Adrenal gland (tissue), 19 donors: ENCODE measurements at places on chromosomes 4 and X.

GRCh38 chr4:25624616-25625015 is 31.0 kb upstream of the SLC34A2 start:
- no peak for DNase-seq

- peak; percentile 23 for DNase-seq
Measured at GRCh38 chr4:14345356-14345775, 656.9 kb upstream of the CPEB2 start.

- no peak for DNase-seq
Measured at GRCh38 chr4:8593264-8594096, 915 bp downstream of the CPZ start.

DNA sequence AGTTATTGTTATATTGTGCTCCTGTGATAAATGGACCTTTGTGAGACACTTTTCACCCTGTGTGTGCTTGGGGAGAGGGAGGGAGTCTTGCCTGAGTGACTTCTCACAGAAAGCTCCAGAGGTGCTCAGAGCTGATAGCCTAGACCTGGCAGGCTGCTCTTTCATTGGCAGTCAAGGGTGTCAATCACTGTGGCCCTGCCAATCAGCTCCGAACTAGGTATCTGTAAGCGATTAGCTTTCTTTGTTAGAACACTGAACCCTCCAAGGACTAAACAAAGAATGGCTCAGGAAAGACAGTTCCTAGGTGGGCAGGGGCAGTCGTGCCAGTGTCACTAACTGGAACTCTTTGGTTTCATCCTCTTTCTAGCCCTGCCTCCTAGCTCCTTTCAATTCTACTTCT is 2.7 kb upstream of the NALF2 start:
- no peak for DNase-seq

- no peak for DNase-seq
Measured at GRCh38 chr4:145984563-145984962, 45.9 kb upstream of the ZNF827 start.

DNA sequence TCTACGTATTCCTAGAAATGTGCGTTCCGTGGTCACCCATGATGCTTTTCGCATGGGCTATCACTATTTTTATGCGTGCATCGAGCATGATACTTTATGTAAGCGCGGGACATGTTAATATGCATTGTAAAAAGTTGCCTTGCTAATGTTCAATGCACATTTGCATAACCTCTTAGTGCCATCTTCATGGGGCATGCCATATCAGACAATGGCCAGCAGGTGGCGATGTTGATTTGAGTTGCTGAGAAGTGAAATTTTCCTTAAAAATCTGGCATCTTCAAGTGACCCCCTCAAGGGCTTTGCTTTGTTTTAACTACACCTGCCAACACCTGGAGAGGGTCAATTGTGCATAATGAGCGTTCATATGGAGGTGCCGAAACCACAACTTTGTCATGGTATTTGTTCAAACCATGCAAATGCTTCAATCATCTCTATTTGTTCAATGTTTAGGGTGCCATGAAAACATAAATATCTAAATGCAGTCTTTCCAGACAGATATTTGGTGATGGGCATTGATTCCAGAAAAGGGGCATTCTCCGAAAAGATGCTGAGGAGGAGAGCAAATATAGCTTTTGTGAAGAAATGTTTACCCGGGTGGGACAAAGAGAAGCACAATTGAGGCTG is 833.9 kb upstream of the PRKX start:
- peak; percentile 53 for DNase-seq

GRCh38 chrX:95382799-95383198 is 1301.8 kb upstream of the DIAPH2 start:
- DNase-seq = no peak

DNA sequence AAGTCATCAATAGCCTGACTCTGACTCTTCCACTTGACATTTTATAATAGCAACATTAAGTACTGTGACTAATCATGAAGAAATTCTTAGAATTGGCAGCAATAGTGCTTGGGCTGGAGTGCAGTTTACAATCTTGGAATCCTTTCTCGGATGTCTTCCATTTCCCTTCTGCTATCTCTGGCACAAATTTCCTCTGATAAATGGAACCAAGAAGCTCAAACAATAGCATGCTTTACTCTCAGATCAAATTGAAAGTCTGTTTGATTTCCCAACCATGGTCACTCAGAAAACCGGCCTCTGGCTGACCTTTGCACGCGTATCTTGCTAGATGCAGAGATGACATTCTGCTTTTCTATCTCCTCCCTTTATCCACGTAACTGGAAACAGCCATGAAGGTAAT is 99.0 kb upstream of the SPANXC start:
- no peak for DNase-seq

DNA sequence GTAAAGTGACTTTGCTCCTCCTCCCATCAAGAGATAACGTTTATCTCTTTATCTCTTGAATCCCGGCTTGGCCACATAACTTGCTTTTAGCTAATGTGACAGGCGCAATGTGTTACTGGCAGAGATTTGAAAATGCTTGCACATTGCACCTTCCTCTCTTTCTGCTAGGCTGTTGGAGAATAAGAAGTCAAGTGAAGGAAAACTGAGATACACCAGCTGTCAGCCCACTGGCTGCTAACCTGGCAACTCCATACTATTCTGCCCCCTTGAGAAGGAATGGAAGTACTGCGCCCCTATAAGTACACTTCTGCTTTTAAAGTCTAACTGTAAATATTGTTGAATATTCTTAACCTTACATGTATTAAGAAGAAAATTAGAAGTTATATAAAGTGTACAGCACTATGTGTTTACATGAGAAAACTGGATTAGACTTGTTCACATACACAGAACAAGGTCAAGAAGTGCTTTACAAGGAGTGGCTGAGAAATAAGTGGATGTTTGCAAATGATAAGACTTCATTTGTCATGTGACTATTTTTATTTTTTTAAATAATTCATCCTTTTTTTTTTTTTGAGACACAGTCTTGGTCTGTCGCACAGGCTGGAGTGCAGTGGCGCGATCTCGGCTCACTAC is 424.5 kb upstream of the CTSO start:
- peak; percentile 21 for DNase-seq

DNA sequence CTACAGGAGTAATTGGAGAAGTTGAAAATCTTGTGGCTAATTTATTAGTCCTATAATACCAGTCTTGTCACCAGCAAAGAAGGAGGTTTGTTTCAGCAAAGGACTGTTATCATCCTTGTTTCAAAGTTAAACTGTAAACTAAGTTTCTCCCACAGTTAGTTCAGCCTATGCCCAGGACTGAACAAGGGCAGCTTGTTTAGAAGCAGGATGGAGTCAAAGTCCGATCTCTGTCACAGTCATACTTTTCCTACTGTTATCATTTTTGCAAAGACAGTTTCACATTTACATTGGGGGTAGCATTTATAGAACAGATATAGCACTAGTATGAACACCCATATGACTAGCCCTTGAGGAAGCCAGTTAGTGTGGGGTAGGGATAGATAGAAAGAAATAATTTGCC is 46.4 kb downstream of the AKAP4 start:
- DNase-seq = no peak

- DNase-seq = peak; percentile 70
Measured at GRCh38 chr4:2256781-2257191, 5.1 kb downstream of the MXD4 start.

DNA sequence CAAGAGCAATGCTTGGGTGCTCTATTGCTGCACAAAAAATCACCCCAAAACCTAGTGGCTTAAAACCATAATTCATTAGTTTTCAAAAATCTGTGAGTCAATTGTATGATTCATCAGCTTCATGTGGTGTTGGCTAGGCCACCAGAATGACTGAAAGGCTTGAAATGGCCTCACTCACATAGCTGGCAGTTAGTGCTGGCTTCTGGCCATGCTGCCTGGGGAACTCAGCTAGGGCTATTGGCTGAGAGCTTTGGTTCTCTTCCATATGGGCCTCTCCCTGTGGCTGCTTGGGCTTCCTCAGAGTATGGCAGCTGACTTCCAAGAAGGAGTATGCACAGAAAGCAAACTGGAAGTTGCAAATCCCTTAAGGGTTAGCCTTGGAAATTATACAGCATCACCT is 3.1 kb upstream of the MTMR1 start:
- DNase-seq = no peak

GRCh38 chr4:139607502-139608060 is 51.6 kb upstream of the SETD7 start:
- no peak for DNase-seq

- DNase-seq = peak; percentile 94
Measured at GRCh38 chr4:139214039-139214534, 37.1 kb upstream of the ELF2 start.

DNA sequence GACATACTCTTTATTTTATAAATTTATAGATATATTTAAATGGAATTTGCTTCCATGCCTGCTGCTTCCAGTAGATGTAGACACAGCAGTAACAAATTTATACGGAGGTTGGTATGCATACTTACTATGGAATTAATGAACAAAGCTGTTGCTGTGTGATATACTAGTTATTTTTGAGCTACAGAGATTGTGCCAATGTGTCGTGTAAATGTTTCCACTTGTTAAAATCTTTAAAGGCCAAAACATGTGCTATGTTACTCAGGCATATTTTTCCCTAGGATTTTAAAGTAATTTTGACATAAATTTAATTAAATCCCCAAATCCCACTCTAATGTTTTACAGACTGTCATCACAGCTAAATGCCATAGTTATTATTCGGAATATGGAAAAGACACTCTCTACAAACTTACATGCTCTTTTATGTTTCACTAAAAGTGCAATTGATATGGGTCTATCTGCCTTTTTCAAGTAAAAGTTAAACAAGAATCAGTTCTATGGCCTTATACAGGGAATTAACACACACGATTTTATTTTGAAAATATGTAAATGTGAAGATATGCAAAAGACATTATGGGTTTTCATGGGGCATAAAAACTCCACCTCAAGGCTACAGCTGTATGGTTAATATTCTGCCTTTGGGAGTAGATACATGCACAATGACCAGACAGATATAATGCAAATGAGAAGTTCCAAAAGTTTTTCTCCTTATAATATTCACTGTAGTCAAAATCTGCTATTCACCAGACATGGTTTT is 256.8 kb downstream of the FSTL5 start:
- no peak for DNase-seq

GRCh38 chrX:94058728-94059382 is 384.8 kb downstream of the FAM133A start:
- peak; percentile 16 for DNase-seq

DNA sequence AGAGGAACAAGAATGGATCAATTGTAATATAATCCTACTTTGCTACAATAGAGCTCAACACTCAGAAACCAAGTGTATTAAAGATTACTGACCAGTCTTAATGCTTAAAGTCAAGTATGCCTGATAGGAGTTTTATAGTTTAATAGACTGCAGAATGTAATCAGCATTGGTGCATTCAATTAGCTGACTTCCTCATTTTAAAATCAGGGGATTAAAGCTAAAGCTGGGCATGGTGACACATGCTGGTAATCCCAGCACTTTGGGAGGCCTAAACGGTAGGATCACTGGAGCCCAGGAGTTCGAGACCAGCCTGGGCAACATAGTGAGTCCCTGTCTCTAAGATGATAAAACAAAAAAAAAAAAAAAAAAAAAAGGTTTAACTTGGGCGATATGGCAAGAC is 10.8 kb downstream of the HNRNPDL start:
- DNase-seq = no peak
